ENCODE measurements at places on chromosomes 7 and 10. TPM values are rescaled to one million over a fixed set of nuclear protein-coding genes. Genes with fewer than 3 reads are reported as not detected.

CDK1 gene
- total RNA-seq = 75.5 TPM

SPDYE6 gene
- total RNA-seq = not detected

AKR1C3 gene
- 0.62 TPM for total RNA-seq

- no peak for DNase-seq
Observed at GRCh38 chr7:84548366-84549365, 354.1 kb upstream of the SEMA3A start.

DNA sequence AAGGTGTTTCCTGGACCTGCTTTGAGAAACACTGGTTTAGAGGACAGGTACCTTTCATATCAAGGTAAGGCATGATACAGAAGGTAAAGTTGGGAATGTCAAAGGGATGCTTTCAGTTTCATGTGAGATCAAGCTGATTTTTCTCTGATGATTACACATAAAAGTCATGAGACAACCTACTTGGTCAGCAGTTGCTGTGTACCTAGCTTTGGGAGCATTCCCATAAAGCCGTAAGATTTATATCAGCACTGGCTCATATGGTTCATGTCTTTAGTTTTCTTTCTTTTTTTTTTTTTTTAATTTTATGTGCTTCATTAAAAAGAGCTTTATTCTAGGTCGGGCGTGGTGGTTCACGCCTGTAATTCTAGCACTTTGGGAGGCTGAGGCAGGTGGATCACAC lies 265.3 kb upstream of the LRGUK start:
- no peak for DNase-seq

DNA sequence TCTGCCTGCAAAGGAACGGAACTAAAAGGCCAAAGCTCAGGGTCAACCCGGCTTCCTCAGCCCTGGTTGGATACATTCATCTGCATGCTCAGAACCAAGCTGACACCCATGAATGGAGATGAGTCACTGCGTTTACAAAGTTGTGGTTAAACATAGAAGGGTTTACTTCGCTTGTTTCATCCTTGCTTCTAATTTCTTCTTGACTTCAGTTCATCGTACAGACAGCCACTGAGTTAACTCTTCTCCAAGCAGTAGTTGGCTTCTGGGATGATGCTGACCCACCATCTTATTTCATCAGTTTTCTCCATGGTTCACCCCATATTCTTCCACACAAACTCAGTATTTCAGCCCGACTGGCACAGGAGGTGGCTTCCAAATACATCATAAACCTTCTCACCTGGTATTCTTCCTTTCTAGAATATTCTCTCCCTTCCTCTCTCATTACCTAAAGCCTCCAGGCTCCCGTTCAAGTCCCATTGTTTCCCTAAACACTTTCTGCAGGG lies 166.3 kb upstream of the RNF32 start:
- peak; percentile 55 for DNase-seq

Measured in Panc1 (cell line).